ENCODE measurements at places on chromosomes 12 and 14.

DNA sequence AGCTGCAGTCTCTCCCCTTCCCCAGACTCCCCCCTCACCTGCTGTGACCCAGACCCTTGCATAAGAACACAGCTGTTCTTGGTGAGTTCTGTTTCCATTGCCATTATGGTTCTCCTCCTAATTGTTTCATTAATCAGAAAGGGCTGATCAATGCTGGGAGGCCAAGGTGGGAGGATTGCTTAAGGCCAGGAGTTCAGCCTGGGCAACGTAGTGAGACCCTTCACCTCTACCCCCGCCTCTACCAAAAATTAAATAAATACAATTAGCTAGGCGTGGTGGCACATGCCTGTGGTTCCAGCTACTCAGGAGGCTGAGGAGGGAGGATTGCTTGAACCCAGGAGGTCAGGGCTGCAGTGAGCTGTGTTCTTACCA, 17.2 kb upstream of the FAIM2 start:
- DNase-seq: no peak

GRCh38 chr14:64983439-64984310, 3.0 kb upstream of the FNTB start:
- no peak for DNase-seq

DNA sequence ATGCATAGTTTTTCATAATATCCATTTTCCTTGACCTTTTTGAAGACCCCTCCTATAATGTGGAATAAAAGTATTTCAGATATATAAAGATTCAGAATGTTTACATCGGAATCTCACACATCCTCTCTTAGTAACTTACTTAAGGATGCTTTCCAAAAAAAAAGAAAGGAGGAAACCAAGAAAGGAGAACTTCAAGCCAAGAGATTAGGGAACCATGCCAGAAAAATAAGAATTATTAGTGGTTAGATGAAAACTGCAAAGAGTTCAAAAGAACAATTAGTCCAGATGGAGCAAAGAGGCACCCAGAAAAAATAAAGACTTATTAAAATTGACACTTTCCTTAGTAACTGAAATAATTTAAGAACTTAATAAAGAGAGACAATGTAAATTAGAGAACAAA, 179.2 kb downstream of the DUSP6 start:
- no peak for DNase-seq

- DNase-seq: peak; percentile 43
Measured at GRCh38 chr12:15318841-15319240, 3.5 kb upstream of the PTPRO start.

DNA sequence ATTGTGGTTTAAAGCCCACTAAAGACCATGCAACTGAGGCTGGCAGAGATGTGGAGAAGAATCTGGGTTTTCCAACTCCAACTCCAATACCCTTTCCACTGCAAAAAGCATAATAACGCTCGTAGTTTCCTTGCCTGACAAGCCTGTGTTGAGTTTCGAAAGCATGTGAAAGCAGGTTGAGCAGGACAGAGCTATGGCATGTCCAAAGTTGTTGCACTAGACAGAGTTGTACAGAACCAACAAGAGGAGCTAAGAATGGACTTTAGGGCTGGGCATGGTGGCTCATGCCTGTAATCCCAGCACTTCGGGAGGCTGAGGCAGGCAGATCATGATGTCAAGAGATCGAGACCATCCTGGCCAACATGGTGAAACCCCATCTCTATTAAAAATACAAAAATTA, 572.0 kb upstream of the TBX3 start:
- DNase-seq: no peak

DNA sequence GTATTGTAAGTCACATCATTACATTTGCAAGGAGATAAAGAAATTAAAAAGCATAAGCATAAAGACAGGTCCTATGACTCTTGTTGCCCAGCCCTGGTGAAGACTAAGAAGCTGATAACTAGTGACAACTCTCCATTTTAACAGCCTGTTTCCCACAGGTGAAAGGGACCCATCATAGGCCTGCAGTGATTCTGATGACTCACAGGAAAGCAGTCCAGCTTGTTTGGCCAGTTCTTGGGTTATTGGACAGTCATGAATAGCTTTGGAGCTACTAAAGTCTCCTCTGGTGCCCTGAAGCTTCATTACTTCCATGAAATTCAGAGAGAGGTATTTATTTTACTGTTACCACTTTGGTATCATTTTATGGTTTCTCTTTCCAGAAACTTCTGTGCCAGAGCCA, 55.5 kb upstream of the DYRK2 start:
- DNase-seq: no peak

GRCh38 chr14:59631237-59631636, 54.6 kb upstream of the CCDC175 start:
- peak; percentile 9 for DNase-seq

DNA sequence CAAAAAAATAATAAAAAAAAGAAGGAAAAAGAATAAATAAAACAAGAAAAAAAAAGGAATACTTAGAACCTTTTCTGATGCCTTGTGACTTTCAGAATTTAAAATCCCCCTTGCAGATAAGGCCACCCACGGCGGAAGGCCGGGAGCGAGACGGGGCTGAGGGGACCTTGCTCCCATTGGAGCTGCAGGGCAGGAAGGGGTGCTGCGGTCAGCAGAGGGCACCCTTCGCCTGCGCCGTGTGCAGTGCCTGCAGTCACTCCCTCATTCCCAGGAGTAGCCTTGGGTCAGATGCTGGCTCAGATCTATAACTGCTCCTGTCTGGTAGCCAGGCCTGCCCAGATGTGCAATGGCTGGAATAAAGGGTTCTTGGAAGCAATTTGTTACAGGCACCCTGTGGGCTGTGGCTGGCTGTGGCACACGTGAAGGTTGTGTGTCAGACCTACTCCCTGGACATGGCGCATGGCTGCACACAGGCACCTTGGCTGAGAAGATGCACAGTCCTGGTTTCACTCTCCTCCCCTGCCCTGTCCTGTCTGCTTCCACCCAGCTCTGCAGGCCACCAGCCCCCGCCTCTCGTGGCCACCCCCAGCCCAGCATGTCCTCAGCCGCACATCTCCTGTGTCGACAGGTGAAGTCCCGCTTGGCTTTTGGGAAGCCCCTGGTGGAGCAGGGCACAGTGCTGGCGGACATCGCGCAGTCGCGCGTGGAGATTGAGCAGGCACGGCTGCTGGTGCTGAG, 13.4 kb upstream of the ALDH2 start:
- no peak for DNase-seq

- DNase-seq: no peak
Measured at GRCh38 chr12:40342010-40342409, 117.2 kb downstream of the LRRK2 start.

DNA sequence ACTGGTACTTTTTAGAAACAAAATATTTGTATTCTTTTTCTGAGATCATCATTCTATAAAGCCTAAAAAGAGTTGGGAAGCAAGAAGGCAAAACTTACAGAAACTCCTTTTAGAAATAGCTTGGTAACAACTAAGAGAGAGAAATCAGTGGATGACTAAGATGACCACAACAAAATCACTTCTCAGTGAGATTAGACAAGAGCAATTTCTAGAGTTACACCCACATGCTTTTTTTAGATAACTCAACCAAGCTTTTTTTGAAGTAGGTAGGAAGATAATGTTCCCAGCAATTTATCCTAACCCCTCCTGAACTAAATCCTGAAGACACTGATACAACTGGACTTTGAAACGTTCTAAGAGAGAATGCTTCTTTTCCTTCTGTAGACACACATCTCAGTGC, 576.4 kb downstream of the SLC6A15 start:
- DNase-seq: no peak

DNA sequence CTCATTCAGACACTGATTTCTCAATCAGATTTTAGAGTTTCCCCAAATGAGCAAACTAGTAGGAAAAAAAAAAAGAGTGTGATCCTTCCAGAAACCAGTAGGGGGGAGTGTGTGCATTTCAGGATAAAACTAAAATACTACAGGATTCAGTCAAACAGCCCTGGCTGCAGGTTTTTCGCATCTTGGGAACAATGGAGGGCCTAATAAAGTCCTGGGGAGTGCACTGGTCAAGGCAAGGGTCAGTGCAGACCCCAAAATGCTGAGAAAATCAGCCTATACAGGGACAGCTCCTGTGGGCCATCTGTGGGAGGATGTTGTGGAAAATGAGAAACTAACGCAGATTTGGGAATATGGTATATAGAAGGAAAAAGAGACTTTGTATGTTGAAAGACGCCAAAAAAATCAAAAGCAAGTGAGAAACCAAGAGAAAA, 22.2 kb upstream of the ABCD4 start:
- DNase-seq: peak; percentile 7

DNA sequence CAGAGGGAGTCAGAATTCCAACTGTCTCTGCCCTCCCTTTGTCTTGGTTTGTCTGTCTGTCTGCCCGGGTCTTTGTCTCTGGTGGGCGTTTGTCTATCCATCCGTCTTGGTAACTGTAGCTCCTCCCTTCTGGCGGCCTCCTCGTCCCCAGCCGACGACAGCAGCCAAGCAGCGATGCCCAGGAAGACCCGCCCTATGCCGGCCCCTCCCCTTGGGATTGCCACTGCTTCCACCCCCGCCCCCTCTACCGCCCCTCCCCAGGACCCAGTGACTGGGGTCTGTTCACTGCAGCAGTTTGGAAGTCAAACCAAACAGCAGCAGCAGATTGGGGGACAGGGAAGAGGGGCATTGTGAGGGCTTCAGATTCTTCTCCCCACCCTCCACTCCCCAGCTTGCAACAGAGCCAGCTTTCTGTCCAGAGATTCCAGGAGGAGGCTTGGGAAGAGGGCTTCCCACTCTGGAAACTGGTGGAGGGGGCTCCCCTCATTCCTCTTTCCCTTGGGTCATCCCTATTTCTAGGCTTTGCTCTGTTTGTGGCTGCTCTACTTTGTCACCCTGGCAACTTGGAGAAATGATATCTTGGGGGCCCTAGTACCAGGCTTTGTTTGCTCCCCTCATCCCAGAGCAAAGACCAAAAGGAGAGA, 2.4 kb upstream of the RARG start:
- DNase-seq: no peak

- DNase-seq: no peak
Measured at GRCh38 chr14:65991104-65991503, 495.1 kb upstream of the CCDC196 start.

DNA sequence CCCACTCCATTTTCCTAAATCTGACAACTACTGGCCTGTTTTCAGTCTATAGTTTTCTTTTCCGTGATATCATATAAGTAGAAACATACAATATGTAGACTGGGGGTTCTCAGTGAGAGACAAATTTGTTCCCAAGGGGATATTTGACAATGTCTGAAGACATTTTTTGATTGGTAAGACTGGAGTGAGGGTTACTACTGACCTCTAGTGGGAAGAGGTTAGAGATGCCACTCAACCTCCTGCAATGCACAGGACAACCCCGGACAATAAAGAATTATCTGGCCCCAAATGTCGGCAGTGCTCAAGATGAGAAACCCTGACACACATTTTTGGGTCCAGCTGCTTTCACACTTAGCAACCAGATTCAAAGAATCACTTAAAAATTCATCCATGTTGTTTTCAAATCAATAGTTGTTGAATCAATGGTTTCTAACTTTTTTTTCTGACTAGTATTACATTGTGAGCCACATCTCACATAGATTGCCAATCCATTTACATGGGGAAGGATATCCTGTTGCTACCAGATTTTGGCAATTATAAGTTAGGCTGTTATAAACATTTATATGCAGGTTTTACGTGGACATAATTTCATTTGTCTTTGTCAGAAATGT, 307.1 kb downstream of the RPL10L start:
- DNase-seq: no peak

DNA sequence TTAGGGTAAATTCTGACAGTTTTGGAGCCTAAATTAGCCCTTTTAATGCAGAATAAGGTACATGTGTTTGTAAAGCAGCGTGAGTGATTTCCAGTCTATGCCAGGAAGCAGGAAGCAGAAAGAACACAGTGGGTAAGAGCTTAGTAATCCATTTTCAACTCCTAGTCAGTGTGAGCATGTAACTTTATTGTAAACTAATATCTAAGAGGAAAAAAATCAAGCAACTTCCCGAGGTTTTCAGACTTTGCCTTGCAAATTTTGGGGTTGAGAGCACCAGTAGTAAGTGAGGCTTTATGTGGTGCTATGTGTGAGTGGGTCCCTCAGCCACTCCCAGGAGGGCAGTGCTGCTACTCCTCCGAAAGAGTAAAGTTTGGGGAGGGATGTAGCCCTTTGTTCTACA, 2.9 kb downstream of the CIPC start:
- DNase-seq: no peak

DNA sequence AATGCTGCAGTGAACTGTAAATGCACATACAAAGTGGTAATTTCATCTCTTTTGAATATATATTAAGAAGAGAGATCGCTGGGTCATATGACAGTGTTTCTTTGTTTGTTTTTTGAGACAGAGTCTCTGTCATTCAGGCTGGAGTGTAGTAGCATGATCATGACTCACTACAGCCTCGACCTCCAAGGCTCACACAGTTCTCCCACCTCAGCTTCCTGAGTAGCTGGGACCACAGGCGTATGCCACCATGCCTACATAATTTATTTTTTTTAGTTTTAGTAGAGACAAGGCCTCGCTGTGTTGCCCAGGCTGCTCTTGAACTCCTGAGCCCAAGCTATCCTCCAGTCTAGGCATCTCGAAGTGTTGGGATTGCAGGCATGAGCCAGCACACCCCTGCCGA, 62.4 kb upstream of the ACSS3 start:
- no peak for DNase-seq

GRCh38 chr14:65033181-65033580, 46.5 kb downstream of the FNTB start:
- DNase-seq: no peak

- DNase-seq: no peak
Measured at GRCh38 chr14:54135804-54136280, 179.2 kb upstream of the BMP4 start.

- no peak for DNase-seq
Measured at GRCh38 chr12:123363390-123363739, 1.3 kb downstream of the SBNO1 start.

DNA sequence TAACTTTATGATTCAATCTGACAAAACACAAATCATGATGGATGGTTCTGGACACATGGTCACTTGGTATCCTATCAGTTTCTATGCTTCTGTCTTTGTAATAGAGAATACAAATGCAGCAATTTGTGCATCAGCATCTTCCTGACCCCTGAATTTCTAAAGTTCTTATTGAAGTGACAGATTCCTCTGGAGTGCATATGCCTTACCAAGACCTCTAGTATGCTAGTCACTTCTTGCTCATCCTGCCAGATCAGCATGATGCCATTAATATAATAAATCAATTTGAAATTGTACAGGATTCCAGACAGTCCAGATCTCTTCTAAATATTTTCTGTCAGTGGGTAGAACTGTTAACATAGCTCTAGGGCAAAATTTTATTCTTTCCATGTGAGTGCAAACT, 40.6 kb upstream of the GLIPR1 start:
- DNase-seq: no peak

DNA sequence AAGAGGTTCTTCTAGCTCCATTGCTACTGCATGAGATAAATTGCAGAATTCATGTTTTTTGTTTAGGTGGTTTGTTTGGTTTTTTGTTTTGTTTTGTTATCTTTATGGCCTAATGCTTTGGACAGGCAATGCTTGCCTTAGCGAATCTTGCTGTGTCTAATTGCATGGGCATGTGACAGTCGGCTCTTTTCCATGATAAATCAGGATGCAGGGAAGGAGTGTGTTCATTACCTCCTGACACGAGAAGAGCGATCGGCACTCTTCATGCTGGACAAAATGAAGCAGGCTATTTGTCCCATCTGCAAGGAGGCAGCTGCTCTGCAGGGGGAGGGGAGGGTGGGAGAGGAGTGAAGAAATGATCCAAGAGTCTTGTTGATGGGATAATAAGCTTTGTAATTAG, 6.5 kb downstream of the CCDC60 start:
- no peak for DNase-seq

GRCh38 chr12:24111086-24111485, 161.6 kb upstream of the SOX5 start:
- no peak for DNase-seq

GRCh38 chr12:42255866-42256261, 17.8 kb upstream of the YAF2 start:
- no peak for DNase-seq

GRCh38 chr12:65318186-65318685, 39.8 kb downstream of the MSRB3 start:
- DNase-seq: no peak

Measured in NCI-H1092 (cell line).